Suprapubic skin (tissue), 4 donors: ENCODE measurements at places on chromosomes 3 and 15. TPM values are rescaled to one million over a fixed set of nuclear protein-coding genes. Genes with fewer than 3 reads are reported as not detected.

FBXO40 gene
- total RNA-seq: 0.11 TPM

SI gene
- 0.24 TPM for total RNA-seq

FRMD5 gene
- not detected for total RNA-seq

RAD51 gene
- total RNA-seq: 0.64 TPM

ALDH1A3 gene
- 6.8 TPM for total RNA-seq

DNAJB11 gene
- 30.4 TPM for total RNA-seq

HTR3C gene
- not detected for total RNA-seq

FES gene
- total RNA-seq: 6.3 TPM

TRPM1 gene
- total RNA-seq: 13.4 TPM

HDAC11 gene
- 28.3 TPM for total RNA-seq

SAXO2 gene
- total RNA-seq: 0.23 TPM

KNG1 gene
- total RNA-seq: not detected

CDCP1 gene
- total RNA-seq: 77.4 TPM

RBMS3 gene
- 8.2 TPM for total RNA-seq

MAGI1 gene
- 71.5 TPM for total RNA-seq

GOLGA8S gene
- not detected for total RNA-seq

OIP5 gene
- total RNA-seq: 5.5 TPM

CHDH gene
- total RNA-seq: 26.4 TPM

P2RY14 gene
- total RNA-seq: 1.1 TPM

GRM2 gene
- 4.6 TPM for total RNA-seq

STRIT1 gene
- not detected for total RNA-seq

ITGB5 gene
- total RNA-seq: 159 TPM

ELL3 gene
- total RNA-seq: 52.5 TPM

BCL6 gene
- total RNA-seq: 364 TPM

ZMYND10 gene
- total RNA-seq: 4.7 TPM

CGGBP1 gene
- total RNA-seq: 34.1 TPM

DUOXA1 gene
- 65.6 TPM for total RNA-seq

GPR87 gene
- total RNA-seq: 44.3 TPM

GOLGA6L7 gene
- total RNA-seq: not detected

GPR149 gene
- 0.25 TPM for total RNA-seq

LDHAL6B gene
- total RNA-seq: not detected

MESP2 gene
- not detected for total RNA-seq

GOLGA8J gene
- total RNA-seq: 2.8 TPM

ANKRD63 gene
- not detected for total RNA-seq

LAMB2 gene
- 333 TPM for total RNA-seq

GPR27 gene
- 3.7 TPM for total RNA-seq

ISL2 gene
- not detected for total RNA-seq

EPM2AIP1 gene
- total RNA-seq: 24.4 TPM

B2M gene
- total RNA-seq: 3,609 TPM

CLDN16 gene
- 1.7 TPM for total RNA-seq

CCDC9B gene
- total RNA-seq: 7.6 TPM
